Non-pigmented ciliary epithelial cell (primary cell): ENCODE measurements at places on chromosomes 12 and 14.

- DNase-seq, result no peak
Measured at GRCh38 chr14:71169861-71170260, 262.6 kb downstream of the PCNX1 start.

- no peak for DNase-seq
Measured at GRCh38 chr12:70895956-70896355, 24.6 kb downstream of the PTPRR start.

- no peak for DNase-seq
Measured at GRCh38 chr12:65004270-65004669, 116.8 kb downstream of the WIF1 start.

DNA sequence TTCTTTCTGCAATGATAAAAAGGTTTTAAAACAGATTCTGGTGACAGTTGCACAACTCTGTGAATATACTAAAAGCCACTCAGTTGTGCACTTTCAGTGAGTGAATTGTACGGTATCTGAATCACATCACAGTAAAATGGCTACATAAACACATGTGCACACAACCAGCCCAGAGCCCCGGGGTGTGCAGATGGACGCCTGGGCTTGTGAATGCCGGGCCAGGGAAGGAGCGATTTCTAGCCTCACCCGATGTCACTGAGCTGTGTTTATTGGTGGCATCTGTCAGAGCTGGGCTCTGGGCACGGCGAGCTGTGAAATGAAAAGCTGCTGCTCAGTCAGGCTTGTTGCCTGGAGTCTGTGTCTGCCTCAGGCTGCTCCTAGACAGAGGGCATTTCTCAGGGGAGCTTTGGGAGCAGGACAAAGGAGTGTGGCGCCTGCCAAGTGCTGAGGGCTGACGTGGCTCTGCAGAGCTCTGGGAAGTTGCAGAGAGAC is 25.9 kb downstream of the RHOF start:
- no peak for DNase-seq

- no peak for DNase-seq
Measured at GRCh38 chr12:124749725-124750124, 113.9 kb downstream of the SCARB1 start.

GRCh38 chr12:1936406-1937320 is 18.2 kb upstream of the CACNA2D4 start:
- peak; percentile 35 for DNase-seq

DNA sequence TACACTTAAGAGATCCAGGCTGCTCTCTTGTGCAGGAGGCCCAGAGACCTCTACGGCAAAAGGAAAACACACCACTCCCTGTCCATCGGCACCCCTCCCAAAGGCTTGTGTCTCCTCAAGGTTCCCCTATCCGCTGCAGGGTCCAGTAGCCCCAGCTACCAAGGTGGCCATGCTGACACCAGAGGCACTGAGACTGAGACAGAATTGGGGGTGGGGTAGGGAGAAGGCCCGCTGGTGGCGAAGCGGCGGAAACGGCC is 590 bp downstream of the DDIT3 start:
- DNase-seq, result no peak

- DNase-seq, result no peak
Measured at GRCh38 chr14:87698481-87698880, 294.5 kb downstream of the GALC start.

GRCh38 chr14:86790408-86791364 is 1202.3 kb downstream of the GALC start:
- DNase-seq, result no peak

DNA sequence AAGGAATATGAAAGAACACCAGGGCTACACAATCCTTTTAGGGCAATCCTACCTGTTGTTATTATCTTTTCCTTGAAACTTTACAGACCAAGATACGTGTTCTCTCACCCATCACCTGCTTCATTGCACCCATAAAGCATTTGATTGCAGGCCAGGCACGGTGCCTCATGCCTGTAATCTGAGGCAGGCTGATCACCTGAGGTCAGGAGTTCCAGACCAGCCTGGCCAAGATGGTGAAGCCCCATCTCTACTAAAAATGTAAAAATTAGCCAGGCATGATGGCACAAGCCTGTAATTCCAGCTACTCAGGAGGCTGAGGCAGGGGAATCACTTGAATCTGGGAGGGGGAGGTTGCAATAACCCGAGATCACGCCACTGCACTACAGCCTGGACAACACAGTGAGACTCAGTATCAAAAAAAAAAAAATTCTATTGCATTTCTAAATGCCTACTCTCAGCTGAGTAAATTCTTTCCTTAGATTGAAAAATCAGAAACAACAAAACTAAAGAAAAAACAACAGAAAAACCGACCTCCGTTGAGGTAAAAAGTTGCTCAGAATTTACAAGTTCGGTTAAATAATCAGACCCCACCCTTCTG is 183.7 kb upstream of the TMEM132C start:
- DNase-seq, result no peak

GRCh38 chr14:103006991-103007520 is 50.3 kb downstream of the CDC42BPB start:
- DNase-seq, result no peak
